ENCODE measurements at places on chromosomes 7 and 10.

DNA sequence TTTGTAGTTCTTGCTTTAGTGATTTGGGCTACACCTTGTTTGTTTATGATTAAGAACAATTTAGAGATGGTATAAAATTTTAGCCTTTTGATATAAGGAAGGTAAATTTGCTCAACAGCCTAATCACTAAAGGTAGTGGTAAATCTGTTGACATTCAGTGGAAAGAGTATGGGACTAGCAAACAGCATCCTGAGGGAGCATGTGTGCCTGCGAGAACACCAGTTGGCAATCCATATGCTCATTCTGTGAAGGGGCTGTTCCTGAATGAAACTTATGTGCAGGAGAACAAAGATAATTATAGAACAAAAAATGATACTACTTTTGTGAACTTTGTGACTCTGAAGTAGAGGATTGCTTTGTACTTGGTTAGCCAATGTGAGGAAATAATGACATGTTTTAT is 44.0 kb downstream of the CAPZA2 start:
- DNase-seq: no peak

GRCh38 chr7:54847921-54848320 is 88.9 kb upstream of the SEC61G start:
- no peak for DNase-seq

GRCh38 chr7:76191783-76192240 is 9.9 kb upstream of the SRRM3 start:
- DNase-seq: peak; percentile 19

- DNase-seq: no peak
Measured at GRCh38 chr7:137386966-137387365, 43.4 kb upstream of the PTN start.

GRCh38 chr10:5527332-5528200 is 2.8 kb downstream of the CALML3 start:
- no peak for DNase-seq

- no peak for DNase-seq
Measured at GRCh38 chr7:154484943-154485342, 432.7 kb downstream of the DPP6 start.

DNA sequence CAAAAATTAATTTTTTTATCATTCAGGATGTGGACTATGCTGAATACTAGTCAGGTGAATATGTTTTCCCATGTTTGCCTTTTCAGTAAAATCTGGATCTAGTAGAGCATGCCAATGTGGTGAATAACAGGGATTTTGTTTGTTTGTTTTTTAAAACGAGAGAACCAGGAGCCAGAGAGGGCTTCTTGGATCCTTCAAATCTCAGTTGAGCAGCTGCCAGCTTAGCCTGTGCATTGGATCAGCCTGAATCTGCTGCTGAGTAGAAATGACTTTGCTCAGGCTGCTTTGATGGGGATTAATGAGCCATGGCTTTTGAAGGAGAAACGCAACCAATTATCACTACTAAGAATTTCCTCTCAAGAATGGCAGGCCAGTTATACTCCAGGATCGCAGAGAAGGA is 493.8 kb downstream of the ARL4A start:
- no peak for DNase-seq

GRCh38 chr10:112767156-112767555 is 182.9 kb upstream of the TCF7L2 start:
- DNase-seq: no peak

GRCh38 chr10:133024704-133025557 is 62.8 kb upstream of the ADGRA1 start:
- DNase-seq: no peak

GRCh38 chr7:22733761-22734160 is 6.8 kb downstream of the IL6 start:
- DNase-seq: no peak

DNA sequence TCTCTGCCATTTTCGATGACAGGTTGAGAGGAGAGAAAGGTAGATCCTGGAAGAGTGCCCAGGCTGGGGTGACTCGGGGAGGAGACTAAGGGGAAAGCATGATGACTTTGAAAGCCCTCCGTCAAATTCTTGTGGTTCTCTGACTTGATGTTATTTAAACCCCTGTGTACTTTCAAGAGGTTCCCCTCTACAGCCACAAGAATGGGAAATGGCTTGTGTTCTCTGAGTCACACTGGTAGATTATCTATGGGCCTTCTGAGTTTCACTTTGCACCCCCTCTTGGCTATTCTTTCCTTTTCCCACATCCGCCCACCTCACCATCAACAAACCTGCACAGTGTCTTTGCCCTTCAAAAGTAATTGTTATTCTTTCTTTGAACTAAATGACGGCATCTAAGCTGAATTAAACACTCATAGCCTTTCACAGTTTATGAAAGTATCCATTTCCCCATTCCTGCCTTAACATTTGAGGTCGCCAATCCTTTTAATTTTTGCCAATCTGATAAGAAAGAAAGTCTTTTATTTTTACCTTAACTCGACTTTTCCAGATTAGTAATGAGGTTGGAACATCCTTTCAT is 24.1 kb downstream of the PRF1 start:
- peak; percentile 9 for DNase-seq

DNA sequence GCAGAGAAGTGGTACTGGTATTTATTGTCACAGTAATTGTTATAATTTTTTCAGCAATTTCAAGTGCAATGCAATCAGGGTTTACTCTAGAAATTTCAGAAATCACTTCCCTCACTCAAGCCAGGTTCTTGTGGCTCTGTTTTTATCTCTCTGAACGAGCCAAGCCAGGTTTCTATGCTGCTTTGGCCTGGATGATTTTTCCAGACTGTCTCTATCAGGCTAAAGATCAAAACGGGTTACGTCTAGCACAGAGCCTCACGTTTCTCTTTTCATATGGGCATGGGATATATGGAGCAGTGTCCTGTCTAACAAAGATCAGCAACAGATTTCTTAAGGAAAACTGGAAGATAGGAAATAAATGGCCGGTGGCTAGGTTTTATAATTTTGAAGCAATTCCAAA is 1105.3 kb downstream of the NRG3 start:
- no peak for DNase-seq

DNA sequence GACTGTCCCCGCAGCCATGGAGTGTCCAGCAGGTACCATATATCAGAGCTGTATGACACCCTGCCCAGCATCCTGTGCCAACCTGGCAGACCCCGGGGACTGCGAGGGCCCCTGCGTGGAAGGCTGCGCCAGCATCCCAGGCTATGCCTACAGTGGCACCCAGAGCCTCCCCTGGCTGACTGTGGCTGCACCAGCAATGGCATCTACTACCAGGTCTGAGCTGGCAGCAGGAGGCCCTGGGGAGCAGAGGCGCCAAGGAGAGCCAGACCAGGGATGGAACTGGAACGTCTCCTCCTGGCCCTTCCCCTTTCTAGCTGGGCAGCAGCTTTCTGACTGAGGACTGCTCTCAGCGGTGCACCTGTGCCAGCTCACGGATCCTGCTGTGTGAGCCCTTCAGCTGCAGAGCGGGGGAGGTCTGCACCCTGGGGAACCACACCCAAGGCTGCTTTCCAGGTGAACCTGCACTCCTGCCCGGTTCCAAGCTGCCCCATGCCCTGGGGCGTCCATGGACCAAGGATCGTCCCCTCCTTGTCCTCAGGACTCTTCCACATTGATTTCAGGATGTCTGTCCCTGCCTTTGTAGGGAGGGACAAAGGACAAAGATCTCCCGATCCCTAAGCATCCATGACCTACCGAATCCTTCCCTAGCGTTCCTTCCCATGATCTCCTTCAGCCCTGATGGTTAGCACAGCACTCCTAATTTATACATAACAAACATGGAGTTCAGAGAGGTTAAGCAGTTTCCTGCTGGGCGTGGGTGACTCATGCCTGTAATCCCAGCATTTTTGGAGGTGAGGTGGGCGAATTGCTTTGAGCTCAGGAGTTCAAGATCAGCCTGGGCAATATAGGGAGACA is 33.3 kb downstream of the EPHB4 start:
- no peak for DNase-seq

- DNase-seq: no peak
Measured at GRCh38 chr10:95384011-95384704, 93.4 kb upstream of the PDLIM1 start.

DNA sequence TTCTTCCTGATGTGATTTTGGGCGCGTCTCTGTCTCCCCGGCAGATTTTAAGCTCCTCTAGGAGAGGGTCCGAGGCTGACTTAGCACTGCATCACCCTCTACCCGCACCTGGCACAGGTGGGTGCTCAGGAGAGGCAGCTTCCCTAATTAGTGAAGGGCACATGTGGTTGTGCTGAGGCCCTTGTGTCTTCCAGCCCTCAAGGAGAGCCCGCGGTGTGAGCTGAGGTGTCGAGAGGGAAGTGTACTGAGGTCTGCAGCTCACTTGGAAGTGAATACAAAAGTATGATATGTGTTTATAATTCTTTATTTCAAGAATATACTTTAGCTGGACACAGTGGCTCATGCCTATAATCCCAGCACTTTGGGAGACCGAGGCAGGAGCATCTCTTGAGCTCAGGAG is 20.4 kb upstream of the JAKMIP3 start:
- no peak for DNase-seq

- DNase-seq: no peak
Measured at GRCh38 chr10:101046332-101047238, 15.2 kb upstream of the KAZALD1 start.

GRCh38 chr10:121137533-121137932 is 286.4 kb downstream of the WDR11 start:
- no peak for DNase-seq

DNA sequence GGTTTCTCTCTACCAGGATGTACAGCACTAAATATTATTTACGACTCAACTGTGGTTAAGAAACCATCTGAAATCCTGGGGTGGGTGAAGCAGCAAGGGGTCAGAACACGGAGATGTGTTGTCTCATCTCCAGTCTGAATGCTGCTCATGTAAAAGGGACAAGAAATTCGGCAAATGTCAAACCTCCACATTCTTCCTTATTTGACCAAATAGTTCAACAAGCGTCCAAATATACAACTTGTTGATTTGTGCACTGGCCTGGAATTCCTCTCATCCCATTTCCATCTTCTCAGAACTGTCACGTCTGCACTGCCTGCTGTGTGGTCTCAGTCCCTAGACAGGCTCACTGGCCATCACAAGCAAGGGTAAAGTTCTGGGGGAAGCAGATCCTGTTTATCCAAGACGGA is 520.0 kb downstream of the PARD3 start:
- no peak for DNase-seq

Data from HS-27A (cell line).